CD8-positive, alpha-beta T cell (primary cell): ENCODE measurements at places on chromosomes 2 and 18. TPM values are rescaled to one million over a fixed set of nuclear protein-coding genes. Genes with fewer than 3 reads are reported as not detected.

RBM44 gene
- 1.2 TPM for total RNA-seq

MARCO gene
- total RNA-seq: not detected

NEB gene
- total RNA-seq: 0.72 TPM

GMCL1 gene
- 37.1 TPM for total RNA-seq

ADAM23 gene
- total RNA-seq: 0.14 TPM

NPPC gene
- total RNA-seq: 0.33 TPM

SCN1A gene
- total RNA-seq: not detected

ANKRD39 gene
- total RNA-seq: 13.9 TPM

RNU2-63P gene
- total RNA-seq: 9.1 TPM

GAL3ST2 gene
- total RNA-seq: 1.1 TPM

EVX2 gene
- total RNA-seq: not detected

GPR17 gene
- total RNA-seq: not detected

PHLPP1 gene
- 11.4 TPM for total RNA-seq

THADA gene
- 28.6 TPM for total RNA-seq

DSG1 gene
- not detected for total RNA-seq

MAP3K20 gene
- 1.2 TPM for total RNA-seq

NT5C1B gene
- not detected for total RNA-seq

ST8SIA3 gene
- total RNA-seq: not detected

CHRNG gene
- not detected for total RNA-seq

GCG gene
- not detected for total RNA-seq

ESPNL gene
- not detected for total RNA-seq

PROM2 gene
- 0.11 TPM for total RNA-seq
